ENCODE measurements at places on chromosomes 12 and 14.
A peak's percentile ranks its signal among the peaks of the same experiment; 100 is the strongest.

DNA sequence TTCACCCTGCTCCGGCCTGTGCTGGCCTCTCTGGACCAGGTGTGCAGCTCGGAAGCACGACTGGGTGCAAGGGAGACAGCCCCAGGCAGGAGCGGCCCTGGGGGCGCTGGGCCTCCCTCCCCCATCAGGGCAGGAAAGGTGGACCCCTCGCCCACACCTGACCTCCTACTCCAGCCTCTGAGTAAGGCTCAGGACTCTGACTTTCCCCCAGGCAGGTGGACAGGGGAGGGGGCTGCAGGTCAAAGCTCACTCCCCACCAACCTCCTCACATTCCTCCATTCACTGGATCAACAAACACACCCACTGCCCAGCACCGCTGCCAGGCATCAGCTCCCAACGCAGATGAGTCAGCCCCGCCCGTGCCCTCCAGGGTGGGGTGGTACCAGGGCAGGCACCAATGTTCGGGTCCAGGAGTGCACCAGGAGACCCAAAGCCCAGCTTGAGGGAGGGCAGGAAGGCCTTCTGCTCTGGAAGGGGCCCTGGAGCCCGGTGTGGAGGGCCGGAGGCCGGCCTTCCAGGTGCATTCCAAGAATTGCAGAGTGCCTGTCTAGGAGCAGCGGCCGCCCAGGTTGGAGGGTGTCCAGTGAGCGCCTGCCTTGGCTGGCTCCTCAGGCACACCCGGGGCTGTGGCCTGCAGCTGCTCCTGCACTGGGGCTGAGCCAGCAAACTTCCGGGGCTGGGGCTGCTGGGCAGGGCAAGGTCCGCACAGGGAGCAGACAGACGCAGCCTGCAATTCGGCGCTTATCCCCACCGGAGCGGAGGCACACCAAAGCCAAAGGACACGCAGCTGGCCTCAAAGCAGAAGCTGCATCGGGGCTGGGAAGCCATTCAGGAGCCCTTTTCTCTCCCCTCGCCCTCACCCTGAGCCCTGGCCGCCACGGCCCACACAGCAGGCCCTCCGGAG lies 1.6 kb upstream of the INF2 start:
- DNase-seq = no peak

DNA sequence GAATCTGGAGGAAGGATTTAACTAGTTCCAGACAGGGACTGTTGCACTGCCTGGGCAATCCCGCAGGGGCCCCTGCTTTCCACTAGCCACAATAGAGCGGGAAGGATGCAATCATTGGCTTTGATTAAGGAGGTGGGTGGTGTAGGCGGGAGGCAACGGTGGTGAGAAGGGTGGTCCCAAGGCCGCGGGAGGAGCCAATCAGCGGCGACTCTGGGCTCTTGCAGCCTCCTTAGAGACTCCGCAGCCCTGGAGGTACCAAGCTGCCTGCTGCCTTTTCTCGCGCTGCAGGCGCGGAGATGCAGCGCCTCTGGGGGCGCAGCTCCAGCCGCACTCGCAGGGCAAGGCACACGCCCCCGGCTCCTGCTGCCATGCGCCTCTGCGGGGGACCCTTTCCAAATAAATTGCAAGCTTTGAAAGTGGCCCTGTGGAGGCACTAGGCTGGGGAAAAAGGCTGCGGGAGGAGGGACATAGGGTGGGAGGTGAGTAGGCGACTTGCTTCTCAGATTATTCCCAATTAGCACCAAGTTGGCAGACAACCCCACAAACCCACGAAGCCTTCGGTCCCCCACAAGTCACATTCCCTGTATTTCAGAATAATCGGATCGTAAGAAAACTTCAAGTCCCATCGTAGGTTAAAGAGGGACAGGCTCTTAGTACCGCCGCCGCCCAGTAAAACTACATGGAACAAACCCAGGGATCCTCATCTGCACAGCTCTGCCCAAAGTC lies 858 bp upstream of the KCNA1 start:
- DNase-seq = peak; percentile 42

DNA sequence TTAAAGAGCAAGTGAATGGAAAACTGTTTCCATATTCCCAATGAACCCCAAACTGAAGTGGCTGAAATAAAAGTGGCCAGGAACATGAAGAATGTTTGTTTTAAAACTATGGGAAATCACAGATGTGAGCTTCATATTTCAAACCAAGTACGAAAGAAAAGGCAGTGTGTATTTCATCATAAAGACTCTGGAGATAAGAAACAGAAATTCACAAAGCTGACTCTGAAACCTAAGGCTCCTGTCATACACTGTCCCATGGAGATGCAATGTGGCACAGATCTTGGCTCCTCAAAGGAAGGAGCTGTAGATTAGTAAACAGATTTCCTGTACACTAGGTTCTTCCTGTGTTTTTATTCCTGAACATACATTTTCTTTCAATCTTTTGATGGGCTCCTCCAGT lies 304.4 kb downstream of the MED13L start:
- DNase-seq = no peak

DNA sequence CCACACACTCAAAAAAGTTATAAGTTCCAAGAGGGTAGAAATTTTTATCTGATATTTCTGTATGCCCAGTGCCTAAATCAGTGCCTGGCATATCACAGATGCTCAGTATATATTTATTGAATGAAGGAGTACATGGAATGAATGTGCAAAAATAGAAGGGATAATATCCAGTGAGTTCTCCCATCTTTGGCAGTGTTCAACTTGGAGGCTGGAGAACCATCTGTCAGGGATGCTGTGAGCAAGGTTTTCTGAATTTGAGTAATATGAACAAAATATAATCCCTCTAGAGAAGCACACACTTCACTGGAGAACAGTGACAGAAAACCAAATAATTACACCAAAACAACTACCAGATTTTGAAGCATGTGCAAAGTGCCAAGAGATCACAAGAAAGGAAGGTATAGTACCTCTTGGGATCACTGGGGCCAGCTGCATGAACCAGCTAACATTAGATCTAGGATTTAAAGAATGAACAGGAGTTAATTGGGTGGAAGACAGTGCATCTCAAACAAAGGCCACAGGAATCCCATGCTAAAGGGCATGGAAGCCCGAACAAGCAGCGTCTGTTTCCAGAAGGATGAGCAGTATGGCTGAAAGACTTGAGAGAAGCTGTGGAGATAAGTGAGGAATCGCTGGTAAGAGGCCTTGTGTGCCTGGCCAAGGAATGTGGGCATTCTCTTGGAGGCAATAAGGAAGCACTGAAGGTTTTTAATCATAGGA lies 11.5 kb downstream of the SLC8A3 start:
- no peak for DNase-seq

- DNase-seq = no peak
Measured at GRCh38 chr14:92649934-92650545, 98.4 kb downstream of the LGMN start.

- no peak for DNase-seq
Measured at GRCh38 chr14:33527023-33527634, 423.7 kb downstream of the EGLN3 start.
